Sigmoid colon (tissue), 7 donors: ENCODE measurements at places on chromosomes 3 and 15.

- DNase-seq = no peak
Observed at GRCh38 chr3:28940530-28940929, 340.3 kb upstream of the RBMS3 start.

- DNase-seq = no peak
Observed at GRCh38 chr15:48470096-48470495, 138.9 kb downstream of the DUT start.

- DNase-seq = no peak
Observed at GRCh38 chr15:65660927-65661326, 39.2 kb downstream of the SLC24A1 start.

- no peak for DNase-seq
Observed at GRCh38 chr3:161691677-161692076, 195.1 kb downstream of the OTOL1 start.
